Nephron progenitor cell (in vitro differentiated cells): ENCODE measurements at places on chromosomes 6 and 20.

DNA sequence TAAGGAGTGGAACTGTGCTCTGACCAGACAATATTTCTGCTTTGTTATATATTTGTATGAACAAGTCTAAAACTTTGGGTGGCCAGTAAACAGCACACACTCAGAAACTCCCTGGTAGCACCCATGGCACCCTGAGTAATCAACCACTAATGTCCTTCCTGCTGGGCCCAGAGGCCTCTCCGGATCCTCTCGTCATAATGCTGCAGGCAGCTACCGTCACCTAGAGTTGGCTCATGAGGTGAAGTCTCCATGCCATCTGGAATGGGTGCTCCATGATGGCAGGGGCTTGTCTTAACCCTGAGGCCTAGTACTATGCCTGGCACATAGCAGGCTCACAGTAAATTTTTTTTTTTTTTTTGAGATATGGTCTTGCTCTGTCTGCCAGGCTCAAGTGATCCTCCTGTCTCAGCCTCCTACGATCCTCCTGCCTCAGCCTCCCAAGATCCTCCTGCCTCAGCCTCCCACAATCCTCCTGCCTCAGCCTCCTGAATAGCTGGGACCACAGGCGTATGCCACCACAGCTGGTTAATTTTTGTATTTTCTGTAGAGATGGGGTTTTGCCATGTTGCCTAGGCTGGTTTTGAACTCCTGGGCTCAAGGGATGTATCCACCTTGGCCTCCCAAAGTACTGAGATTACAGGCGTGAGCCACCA lies 3.0 kb upstream of the SDCBP2 start:
- H3K36me3 ChIP-seq = peaks cover 47% of the 10 kb centered on the region
- no peak overlapping the region for H3K4me3 ChIP-seq
- no peak overlapping the region for H3K27ac ChIP-seq
- peaks cover 2% of the 10 kb centered on the region for H3K27me3 ChIP-seq
- H3K4me1 ChIP-seq = peaks cover 12% of the 10 kb centered on the region

GRCh38 chr20:24376311-24377099 lies 92.9 kb upstream of the SYNDIG1 start:
- peaks cover 7% of the 10 kb centered on the region for H3K4me1 ChIP-seq
- peaks cover 12% of the 10 kb centered on the region for H3K27me3 ChIP-seq
- H3K4me3 ChIP-seq = no peak overlapping the region
- no peaks in the 10 kb centered on the region for H3K36me3 ChIP-seq
- DNase-seq = no peak

DNA sequence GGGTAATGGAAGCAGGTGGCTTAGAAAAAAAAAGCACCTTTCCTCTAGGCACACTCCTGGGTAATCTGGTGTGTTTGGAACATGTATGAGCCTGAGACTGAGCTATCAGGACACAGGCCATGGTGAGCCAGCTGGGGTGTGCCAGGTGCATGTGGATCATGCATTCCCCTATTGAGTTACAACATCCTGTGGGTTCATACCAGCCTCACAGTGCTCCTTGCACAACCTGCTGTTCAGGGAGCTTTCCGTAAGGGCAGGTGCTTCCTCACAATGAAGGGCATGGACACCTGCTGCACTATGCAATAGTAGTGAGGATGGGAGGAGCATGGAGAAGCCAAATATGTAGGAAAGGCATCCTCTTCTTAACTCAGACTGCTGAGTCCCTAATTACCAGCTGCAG lies 197.2 kb upstream of the SUPT3H start:
- peaks cover 9% of the 10 kb centered on the region for H3K27me3 ChIP-seq
- peaks cover 15% of the 10 kb centered on the region for H3K4me1 ChIP-seq
- H3K4me3 ChIP-seq = no peak overlapping the region
- no peak for DNase-seq
- H3K27ac ChIP-seq = no peak overlapping the region

DNA sequence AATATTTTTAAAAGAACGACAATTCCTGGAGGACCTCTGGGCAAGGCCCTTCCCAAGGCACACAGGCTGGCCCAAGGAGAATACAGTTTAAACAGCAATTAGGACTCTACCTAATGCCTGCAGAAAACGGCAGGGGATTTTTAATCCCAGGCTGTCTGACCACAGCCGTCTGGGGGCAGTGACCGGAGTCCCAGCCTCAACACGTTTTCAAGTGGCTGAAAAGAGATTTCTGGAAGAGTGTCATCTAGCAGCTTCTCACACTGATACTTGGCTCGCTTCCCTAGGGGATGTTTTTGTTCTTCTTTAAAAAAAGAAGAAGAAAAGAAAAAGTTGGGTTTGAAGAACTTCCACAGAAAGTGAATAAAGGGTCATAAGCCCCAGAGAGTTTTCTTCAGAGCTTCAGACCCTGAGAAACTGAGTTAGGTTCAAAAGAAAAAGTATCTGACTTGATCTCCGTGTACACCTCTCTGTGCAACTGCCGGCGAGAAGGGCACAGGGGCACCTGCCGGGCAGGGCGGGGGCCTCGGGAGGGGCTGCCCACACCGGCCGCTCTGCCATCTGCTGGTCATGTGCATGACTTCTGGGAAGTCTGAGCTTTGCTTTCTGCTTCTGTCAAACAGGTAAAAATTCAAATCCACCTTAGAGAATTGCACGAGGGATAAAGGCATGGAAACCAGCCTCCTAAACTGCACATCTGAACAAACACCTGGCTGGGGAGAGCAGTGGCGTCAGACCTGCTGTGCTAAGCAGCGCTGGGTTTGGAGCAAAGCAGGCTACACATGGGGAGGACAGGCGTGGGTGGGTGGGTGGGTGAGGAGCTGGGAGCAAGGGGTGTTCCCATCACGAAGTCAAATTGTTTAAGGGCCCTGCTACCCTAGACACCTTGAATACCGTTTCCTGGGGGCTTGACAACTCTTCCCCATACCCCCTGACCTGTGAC lies 33.0 kb downstream of the RRBP1 start:
- H3K27ac ChIP-seq = no peak overlapping the region

DNA sequence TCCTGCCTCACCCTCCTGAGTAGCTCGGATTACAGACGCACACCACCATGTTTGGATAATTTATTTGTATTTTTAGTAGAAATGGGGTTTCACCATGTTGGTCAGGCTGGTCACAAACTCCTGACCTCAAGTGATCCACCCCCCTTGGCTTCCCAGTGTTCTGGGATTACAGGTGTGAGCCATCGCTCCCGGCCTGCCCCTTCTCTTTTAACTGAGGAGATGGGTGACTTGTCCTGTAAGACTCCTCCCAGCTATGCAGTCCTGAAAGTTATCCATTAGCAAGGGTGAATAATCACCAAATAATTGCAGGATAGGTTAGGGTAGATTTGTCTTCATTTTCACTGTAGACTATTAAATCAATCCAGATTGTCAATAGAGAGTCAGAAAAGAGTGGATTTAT lies 40.5 kb upstream of the JARID2 start:
- H3K36me3 ChIP-seq = no peaks in the 10 kb centered on the region
- no peak overlapping the region for H3K27ac ChIP-seq
- no peak for DNase-seq
- no peak overlapping the region for H3K4me3 ChIP-seq
- H3K4me1 ChIP-seq = peaks cover 29% of the 10 kb centered on the region
- H3K27me3 ChIP-seq = no peaks in the 10 kb centered on the region

- no peak for DNase-seq
- peaks cover 3% of the 10 kb centered on the region for H3K27me3 ChIP-seq
- no peak overlapping the region for H3K27ac ChIP-seq
- H3K4me1 ChIP-seq = peaks cover 10% of the 10 kb centered on the region
These were observed 28.3 kb upstream of the RIPPLY2 start for GRCh38 chr6:83824831-83825230.

DNA sequence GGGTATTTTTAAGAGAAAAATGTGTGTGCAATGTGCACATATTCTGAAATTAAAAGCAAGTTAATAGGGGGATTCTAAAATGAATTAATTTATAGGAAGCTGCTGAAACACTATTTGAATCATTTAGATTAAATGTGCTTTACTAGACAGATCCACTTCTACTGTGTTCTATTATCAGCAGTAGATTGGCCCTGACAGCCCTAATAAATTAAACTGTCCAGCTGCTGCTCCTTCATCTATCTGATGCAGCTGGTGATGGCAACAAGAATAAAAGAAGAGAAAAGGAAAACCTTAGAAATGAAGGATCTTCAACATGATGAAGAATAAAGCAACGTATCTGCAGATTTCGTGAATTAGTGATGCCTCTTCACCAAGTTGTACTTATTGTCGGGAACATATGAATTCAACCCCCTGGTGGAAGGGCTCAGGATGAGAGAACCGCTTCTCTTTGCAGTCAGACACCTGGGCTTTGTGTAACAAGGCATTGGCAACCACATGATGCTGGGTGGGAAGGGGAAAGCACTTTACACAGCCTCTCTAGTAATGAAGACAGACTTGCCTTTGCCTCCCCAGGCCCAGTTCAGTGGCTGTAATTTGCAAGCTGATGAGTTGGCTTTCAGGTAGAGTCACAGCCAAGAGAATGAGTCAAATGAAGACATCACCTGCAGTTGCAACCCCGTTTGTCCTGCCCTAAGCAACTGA lies 94.4 kb downstream of the LAMP5 start:
- no peaks in the 10 kb centered on the region for H3K27me3 ChIP-seq
- H3K36me3 ChIP-seq = no peaks in the 10 kb centered on the region
- no peak overlapping the region for H3K4me3 ChIP-seq
- peaks cover 24% of the 10 kb centered on the region for H3K4me1 ChIP-seq

DNA sequence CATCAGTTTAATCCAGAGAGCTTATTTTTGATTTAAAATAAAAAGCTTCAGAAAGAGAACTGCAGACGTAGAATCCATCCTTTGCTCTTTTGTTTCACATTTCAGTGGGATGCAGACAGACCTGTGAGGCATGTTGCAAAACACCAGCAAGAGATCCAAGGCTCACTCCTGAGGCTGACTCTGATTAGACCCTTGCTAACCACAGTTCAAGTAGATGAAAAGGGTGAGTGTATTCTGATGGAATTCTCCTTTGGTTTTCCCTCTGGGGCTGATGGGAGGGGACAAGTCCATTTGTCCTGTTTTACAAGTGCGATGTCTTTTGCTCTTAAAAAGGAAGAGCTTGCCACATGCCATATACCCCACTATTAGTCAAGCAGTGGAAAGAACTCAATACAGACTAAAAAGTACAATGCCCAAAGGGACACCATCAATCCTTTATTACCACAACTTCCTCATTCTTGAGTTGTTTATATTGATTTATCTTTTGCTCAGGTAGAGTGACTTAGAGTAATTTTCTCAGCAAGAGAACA lies 772.7 kb downstream of the MAFB start:
- H3K4me1 ChIP-seq = peaks cover 13% of the 10 kb centered on the region
- no peaks in the 10 kb centered on the region for H3K27me3 ChIP-seq
- no peaks in the 10 kb centered on the region for H3K36me3 ChIP-seq
- DNase-seq = no peak
- H3K27ac ChIP-seq = no peak overlapping the region

DNA sequence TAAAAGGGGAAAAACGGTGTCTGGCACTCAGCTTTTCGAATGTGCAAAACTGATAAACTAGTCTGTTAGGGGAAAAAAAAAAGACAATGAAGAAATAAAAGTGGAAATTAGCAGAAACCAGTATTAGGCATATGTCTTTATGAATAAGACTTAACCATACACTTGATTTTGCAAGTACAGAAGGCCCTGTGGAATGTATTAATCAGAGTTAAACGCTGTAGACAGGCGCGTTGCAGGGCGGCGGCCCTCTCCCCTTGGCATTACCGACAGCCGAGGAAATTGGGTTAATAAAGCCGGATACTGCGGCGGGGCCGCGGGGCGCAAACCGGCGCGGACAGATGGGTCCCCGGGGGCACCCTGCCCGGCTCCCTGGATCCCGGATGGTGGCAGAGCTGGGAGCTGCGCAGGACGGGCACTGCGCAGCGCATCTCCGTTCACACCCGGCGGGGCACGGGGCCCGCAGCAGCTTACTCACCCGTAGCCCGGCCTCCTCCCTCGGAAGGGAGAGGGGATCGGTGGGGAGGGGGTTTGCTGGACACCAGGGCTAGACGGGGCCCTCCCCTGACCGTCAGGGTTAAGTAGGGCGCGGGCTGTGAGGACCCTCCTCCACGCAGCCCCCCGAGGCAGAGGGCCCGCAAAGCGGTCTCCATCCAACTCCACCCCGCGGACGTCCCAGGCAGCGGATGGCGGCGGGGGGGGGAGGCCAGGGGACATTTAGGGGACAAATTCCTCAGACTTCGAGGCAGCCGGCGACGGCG lies 2.0 kb downstream of the BHLHE23 start:
- H3K4me3 ChIP-seq = no peak overlapping the region
- peaks cover 13% of the 10 kb centered on the region for H3K4me1 ChIP-seq
